NCI-H1092 treated with DMSO at 0.1 percent for 48 hours (cell line): ENCODE measurements at places on chromosomes 1 and 21.

DNA sequence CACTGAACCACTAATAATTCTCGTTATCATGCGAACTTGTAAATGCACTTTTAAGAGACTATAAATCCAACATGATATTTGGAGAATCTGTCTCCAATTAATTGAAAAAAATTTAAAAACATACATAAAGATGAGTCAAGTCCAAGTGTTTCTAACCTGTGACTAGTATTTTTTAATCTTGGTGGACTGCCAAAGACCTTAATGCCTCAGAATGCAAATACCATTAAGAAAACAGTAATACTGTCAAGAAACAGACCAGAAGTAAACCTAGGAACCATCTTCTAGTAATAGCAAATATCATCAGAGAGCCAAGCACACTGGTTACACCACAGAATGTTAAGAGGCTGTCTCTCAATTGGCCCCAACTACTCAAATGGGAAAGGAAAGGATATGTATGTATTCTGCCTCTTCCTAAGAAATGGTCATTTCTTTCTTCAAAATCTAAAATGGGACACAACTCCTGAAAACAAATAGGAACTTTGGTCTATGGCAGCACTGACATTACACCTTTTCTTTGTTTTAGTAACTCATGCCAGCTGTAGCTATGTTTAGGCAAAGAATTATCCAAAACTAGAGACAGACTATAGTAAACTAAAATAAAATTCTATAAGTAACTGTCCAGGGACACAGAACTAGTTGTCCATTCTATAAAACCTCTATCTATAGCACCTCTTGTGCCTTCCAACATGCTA, 15.8 kb downstream of the SCYL3 start:
- no peak for DNase-seq

GRCh38 chr1:150493175-150493574, 6.0 kb downstream of the TARS2 start:
- DNase-seq, result no peak

DNA sequence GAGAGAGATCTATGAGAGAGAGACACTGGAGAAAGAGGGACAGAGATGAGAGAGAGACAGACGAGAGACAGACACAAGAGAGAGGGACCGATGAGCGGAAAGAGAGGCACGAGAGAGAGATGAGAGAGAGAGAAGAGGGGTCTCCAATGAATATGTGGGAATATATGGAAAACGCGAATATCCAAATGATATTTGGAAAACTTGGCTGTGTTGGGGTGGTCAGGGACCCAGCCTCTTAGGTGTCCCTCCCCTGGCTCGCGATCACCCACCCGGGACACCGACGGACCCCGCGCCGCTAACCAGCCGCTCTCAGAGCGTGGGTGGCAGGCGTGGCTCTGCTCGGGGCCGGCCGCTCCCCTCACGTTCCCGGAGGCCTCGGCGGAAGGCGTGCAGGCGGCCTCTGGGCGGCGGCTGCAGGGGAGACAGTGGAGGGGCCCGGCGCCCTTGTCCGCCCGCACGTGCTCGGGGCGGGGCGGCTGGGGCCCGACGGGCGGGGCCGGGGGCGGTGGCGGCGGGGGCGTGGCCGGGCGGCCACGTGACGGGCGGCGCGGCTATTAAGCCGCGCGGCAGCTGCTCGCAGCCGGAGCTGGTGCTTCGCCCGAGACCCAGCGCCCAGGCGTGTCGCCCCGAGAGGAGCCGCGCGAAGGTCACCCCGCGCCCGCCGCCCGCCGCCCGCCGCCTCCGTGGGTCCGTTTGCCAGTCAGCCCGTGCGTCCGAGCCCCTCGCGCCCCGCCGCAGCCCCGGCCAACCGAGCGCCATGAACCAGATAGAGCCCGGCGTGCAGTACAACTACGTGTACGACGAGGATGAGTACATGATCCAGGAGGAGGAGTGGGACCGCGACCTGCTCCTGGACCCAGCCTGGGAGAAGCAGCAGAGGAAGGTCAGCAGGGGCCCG, at the start of gene ACTN2:
Gene ACTN2, plus strand, starts transcription at position 583 of the 898 bp plus-strand sequence. Its CDS starts 175 bp downstream, at position 758.
- DNase-seq, result peak; percentile 69

- DNase-seq, result peak; percentile 89
Observed at GRCh38 chr1:228989992-228990827, 254.9 kb downstream of the RHOU start.

DNA sequence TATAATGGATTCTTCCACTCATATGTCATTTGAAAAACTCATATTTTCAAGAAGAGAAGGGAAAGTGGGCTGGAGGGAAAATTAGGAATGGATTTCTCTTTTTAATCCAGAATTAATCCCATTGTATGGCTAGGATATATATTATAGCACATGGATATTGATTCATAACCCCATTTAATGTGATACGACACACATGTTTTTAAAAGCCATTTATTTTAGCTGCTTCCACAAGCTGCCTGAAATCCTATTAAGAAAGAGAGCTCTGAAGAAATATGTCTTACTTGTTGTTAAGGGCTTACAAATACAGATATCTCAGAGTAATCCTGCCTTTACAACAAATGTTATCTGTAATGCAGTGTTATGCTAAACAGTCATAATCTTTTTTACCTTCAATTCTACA, 598.6 kb downstream of the AMY1C start:
- DNase-seq, result no peak

DNA sequence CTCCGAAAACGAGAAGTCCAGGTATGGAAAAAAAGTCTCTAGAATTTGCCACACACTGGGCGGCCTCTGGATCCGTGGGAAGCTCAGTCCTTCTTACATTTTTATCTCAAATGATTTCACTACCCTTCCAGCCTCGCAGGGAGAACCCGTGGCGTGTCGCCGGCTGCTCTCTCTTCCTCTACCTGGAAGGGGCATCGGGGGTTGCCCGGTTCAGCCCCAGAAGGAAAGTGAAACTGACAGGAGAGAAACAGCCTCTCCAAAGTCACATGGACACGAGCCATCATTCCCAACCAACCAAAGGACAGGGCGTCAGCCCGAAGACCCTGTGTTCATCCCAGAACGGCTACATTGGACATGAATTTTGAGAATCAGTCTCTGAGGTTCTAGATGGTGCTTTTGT, 182.5 kb downstream of the ADSS2 start:
- no peak for DNase-seq

DNA sequence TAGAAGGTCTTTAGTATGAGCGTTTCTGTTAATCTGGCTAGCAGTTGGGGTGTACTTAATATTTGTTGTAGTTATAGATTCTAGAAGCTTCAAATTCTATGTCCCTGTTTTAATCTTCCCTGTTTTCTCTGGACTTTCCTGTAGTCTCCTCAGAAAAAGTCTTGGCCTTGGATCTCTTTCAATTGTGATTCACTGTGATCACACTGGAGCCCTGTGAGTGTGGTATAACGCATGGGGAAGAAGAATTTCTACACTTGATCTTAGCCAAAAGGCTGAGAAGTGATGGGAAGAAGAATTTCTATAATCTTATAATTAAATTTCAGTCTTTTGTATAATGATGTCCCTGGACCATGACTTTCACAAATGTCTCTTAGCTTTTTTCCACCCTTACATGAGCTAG, 36.7 kb upstream of the COP1 start:
- DNase-seq, result no peak

GRCh38 chr1:34166625-34167361, 1.8 kb upstream of the CSMD2 start:
- no peak for DNase-seq

DNA sequence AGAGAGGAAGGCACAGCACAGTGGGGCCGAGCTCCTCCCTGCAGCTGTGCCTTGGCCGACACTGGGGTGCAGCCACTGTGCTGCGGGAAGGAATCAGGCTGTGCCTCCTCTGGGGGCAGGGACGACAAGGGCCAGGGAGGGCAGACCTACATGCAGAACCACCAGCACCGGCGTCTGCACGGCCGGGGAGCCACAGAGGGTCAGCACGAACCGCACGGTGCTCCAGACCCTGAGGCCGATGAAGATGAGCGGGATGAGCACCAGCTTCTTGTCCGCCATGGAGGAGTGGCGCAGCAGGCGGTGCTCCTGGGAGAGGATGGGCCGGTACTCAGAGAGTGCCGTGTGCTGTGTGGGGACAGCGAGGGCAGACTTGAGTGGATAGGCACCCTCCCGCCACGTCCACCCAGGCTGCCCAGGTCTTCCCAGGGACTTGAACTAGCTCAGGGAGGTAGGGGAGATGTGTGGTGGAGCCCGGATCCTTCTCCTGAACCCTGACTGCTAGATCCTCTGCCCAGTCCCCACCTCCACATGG, 23.5 kb downstream of the GPR157 start:
- no peak for DNase-seq

DNA sequence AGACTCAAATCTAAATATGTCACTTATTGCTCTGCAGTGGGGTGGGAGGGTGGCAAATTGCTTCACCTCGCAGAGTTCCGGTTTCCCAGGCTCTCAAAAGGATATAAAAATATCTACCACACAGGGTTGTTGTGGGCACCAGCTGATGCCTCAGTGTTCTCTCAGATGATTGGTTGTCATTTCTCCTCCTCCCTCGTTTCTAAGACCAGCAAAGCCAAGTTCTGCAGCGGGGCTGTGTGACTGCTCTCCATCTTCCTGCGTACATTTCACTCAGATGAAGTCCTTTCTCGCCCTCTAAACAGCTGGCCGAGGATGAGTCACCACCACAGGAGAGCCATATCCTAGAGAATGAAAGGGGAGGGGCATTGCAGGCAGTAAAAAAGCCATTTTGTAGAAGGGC, 35.0 kb upstream of the VWA5B1 start:
- DNase-seq, result no peak

DNA sequence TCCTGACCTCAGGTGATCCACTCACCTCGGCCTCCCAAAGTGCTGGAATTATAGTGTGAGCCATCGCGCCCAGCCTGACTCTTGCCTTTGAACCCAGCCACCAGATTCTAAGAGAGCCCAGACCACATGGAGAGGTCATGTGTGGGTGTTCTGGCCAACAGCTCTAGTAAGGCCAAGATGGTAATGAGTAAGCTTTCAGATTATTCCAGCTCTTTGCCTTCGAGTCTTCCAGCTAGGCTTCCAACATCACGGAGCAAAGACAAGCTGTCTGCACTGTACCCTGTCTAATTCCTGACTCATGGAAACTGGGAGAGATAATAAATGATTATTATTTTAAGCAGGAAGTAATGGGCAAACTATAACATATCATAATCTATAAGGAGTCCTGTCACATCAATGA, 14.8 kb upstream of the ZFP69B start:
- no peak for DNase-seq

DNA sequence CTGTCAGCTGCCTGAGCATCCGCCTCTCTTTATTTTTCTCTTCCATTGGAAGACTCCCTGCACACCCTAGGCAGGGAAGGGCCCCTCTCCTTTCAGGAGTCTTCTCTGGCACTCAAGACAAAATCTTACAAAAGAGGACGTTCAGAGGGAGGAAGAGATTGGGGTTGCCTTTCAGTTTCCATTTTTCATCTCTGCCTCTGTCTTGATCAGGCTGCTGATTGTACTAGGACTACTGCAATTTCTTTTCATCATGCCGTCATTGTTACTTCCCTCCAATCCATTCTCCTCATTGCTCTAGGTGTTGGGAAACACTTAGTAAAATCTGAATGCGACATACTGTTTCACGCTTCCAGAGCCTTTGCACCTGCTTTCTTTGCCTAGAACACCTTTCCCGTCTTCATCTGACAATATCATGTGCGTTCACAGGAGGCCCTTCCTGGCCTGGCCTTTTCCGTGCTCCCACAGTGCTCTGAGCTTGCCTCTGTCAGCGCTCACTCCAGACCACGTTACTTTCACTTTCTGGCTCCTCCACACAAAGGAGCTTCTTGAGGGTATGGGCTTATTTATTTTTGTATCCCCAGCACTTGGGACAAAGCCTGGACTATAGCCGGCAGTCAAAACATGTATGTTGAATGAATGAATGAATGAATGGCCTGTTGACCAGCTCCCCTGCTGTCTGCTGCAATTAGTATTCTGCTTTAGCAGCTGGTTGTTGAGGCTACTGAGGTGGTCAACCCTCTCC, 10.9 kb downstream of the LRRC71 start:
- DNase-seq, result no peak

DNA sequence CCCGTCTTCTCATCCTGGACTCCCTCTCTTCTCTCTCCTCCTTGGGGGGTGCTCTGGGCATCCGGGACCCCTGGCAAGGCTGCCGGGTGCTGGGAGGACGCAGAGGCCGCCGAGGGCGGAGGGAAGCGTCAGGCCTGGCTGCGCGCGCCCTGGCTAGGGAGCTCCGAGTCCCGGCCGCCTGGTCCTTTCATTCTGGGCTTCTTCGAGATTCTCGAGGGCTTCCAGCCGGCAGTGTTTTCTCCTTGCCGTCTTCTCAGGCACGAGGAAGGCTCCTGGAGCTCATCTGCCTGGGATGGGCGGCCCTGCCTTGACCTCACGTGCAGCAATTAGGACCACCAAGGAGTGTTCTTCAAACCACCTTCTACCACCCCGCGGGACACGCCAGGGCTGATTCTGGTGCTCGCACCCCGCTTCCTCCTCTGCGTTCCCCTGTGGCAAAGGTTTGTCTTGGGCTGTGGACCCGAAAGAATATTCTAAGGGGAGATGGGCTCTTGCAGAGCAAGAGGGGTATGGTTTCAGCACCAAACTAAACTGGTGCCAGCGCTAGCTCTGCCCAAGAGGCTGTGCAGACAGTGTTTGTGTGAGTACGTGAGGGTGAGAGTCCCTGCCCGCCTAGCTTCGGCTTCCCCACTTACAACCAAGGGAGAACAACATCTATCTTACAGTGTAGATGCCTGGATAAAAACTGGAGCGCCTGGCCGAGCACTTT, 36.5 kb downstream of the PIK3CD start:
- DNase-seq, result peak; percentile 52

DNA sequence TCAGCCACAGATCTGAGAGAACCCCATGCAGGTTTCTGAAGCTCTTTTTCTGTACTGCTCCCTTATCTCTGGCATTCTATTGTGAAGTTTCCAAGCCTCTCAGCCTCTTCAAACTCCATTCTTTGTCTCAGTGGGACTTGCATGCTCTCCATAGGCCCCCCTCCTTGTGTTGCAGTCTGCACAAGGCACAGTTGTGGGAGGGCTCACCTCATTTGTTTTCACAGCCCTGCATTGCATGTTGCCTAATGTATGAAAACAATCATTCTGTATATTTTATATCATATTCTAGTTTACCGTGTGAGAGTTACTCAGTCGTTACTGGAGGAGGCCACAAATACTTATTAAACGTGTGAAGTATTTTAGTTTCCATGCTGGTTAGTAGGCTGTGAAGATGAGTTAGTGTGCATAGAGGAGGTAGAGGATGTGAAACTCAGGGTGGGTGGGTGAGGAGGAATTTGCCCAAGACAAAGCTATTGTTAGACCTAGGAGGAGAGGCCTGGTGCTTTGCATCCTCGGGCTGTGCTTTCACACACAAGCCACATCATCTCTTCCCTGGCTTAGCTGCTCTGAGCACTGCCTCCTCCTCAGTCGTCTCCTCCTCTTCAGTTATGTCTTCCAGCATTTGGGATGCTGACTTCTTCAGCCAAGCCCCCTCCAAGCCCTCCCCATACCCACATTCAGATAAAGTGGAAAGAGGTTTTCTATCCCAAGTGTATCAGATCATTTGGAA, 7.8 kb upstream of the CHI3L2 start:
- no peak for DNase-seq

DNA sequence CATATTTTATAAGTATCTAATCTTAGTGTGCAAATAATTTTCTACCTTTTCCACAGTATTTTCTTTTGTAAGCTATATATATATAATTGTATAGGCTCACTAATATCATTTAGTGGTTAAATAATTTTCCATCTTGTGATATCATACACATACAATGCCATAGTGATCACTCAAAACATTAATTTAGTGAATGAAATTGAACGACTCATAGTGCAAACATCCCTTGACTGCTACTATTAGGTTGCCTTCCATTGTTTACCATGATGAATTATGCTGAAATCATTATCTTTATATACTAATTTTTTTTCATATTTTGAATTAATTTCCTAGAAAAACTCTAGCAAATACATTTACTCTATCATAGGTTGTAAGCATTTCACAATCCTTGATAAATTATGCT, 127.1 kb downstream of the PCNX2 start:
- no peak for DNase-seq

- DNase-seq, result no peak
Observed at GRCh38 chr1:16165548-16165947, 9.7 kb upstream of the EPHA2 start.
